ENCODE measurements at places on chromosomes 2 and 18. TPM values are rescaled to one million over a fixed set of nuclear protein-coding genes. Genes with fewer than 3 reads are reported as not detected.

ANKRD62 gene
- total RNA-seq: 14.2 TPM

DNA sequence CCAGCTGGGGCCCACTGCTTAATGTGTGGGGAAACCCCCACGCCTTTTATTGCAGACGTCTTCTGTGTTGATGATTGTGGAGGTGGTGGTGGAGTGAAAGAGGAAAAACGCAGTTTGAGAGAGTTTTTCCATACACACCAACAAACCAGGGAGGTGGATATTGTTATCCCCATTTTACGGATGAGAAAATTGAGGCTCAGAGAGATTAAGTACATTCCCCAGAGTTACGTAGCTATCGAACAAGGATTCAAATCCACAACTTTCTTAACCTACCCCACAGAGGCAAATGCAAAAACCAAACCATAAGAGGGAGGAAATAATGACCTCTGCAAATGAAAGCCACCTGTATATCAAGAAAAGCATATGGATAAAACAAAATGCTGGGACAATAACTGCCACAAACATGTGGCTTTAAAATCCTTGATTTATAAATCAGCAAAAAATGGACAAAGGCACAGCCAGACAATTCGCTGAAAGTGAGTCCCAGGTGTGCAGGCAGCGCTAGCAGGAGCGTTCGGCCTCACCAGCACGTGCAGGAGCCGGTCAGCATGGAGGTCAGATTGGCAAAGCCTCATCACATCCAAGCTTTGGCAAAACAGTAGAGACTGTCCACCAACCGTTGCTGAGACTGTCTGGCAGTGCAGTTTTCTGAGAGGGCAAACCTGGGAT, 12.6 kb upstream of the RAB17 start:
- DNase-seq: no peak

MTA3 gene
- total RNA-seq: 31.1 TPM

- no peak for DNase-seq
These were observed 12.3 kb upstream of the KCNJ3 start for GRCh38 chr2:154686162-154686561.

DNA sequence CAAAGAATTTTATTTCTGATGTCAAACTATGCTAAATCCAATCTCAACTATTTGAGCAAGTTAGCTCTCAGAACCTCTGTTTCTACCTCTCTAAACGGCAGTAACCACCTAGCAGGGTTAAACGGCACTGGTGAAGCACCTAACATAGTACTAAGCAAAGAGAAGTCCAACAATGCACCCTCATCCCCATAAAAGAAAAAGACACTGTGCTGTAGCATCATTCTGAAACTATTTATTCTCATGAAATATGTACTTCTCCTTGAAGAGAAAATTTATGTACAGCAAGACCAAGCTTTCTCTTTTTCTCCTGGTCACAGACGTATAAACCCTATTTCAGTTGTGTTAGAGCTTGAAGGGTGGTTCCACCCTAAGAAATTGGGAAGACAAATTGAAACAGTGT, 4.8 kb downstream of the MEX3C start:
- DNase-seq: no peak

GRCh38 chr2:27839022-27839618, 51.1 kb downstream of the RBKS start:
- no peak for DNase-seq

DNA sequence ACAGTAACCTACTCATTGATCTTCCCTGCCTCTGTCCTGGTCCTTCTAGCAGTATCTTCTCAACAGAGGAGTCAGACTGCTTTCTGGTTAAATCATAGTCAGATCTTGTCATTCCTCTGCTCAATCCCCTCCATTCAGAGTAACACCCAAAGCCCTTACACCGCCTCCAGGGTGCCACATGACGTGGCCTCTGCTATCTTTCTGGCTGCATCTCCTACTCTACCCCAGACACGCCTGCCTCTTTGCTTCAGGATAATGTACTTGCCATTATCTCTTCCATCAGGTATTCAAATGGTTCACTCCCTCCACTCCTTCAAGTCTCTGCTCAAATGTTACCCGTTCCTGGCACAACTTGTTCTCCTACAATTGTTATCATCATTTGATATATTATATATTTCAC, 36.3 kb upstream of the ACVR2A start:
- no peak for DNase-seq

- DNase-seq: no peak
These were observed 127.3 kb downstream of the UPP2 start for GRCh38 chr2:158228943-158229508.

- no peak for DNase-seq
These were observed 137.7 kb downstream of the PXDN start for GRCh38 chr2:1606421-1607235.

- peak; percentile 16 for DNase-seq
These were observed 756 bp downstream of the ABI2 start for GRCh38 chr2:203328760-203329540.

GRCh38 chr2:9844036-9844483, 786 bp downstream of the TAF1B start:
- no peak for DNase-seq

DNA sequence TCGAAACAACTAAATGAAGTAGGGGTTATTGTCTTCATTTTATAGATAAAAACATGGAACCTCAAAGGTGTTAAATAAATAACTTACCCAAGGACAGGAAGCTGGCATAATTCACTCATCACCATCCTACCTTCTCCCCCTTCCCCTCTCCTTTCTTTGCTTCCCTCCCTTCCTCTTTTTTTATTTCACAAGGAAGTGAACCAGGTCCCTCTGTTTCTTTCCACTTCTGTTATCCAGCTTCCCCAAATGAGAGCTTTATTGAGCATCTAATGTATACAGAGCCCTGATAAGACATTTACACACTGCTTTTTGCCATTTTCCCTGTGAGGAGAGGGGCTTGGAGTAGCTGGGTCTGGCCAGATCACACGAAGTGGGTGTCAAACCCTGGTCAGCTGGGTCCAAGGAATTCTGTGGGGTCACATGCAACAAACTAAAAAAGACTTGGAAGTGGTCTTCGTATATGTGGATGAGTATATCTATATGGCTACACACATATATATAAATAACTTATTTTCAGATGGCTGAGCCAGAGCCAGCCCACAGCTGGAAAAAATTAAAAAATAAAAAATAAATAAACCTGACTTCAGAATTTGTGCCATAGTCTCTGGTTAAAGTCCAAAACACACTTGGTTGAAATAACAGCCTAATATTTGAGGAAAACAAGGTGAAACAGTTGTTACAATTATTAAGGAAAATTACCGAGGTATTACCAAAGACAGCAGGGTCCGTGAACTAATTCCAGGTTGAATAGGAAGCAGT, 49.3 kb upstream of the FOSL2 start:
- DNase-seq: no peak

- no peak for DNase-seq
These were observed 136.4 kb downstream of the GLI2 start for GRCh38 chr2:120871881-120872620.

GRCh38 chr18:23020555-23021294, 87.6 kb downstream of the RBBP8 start:
- no peak for DNase-seq

GRCh38 chr18:48565105-48565504, 26.3 kb downstream of the CTIF start:
- DNase-seq: no peak

DNA sequence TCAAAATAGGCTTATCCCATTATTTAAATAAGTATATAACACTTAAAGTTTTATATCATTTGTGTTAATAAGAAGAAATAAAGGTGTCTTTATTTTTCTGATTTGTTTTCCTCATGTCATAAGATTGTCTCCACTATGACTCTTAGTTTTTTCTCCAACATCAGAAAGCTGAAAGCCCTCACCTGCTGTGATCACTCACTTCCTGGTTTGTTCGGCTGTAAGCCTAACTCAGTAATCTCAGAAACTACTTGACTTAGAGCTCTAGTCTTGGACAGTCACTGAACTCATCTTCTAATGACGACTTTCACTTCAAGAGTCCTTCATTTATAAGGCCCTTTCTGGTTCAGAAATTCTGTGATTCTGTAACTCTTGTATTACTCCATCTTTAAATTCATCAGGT, 311.0 kb downstream of the ZEB2 start:
- DNase-seq: no peak

- DNase-seq: no peak
These were observed 372.4 kb downstream of the OSR1 start for GRCh38 chr2:18986046-18986445.

DNA sequence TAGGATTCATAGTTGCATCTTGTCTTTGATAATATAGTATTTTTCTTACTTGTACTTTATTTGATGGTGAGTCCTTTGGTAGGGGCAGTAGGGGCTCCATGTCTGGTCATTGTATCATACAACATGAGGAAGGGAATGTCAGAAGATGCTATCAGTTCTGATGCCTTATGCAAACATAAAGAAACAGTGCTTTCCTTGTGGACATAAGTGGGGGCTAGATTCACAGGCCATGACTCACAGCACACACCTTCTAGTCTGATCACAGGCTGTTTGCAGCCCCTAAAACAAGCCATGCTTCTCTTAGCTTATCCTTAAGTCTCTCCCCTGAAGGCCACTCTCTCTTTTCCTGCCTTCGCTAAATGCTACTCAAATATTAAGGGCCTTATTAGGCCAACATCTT, 10.7 kb upstream of the SLC14A1 start:
- DNase-seq: no peak

HOXD13 gene
- not detected for total RNA-seq

COBLL1 gene
- total RNA-seq: 104 TPM

DNA sequence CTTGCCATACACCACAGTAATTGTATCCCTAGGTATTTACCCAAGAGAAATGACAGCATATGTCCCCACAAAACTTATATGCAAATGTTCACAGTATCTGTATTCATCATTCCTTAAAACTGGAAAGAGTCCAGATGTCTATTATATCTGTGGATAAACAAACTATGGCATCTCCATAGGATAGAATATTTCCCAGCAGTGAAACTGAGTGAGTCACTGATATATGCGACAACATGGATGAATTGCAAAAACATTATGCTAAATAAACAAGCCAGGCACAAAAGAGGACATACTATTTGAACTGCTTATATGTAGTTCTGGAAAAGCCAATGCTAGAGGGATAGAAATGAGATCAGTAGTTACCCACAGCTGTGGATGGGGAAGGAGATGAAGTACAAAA, 359.4 kb upstream of the DSEL start:
- no peak for DNase-seq

UGT1A5 gene
- not detected for total RNA-seq

GRCh38 chr2:71735676-71736075, 282.3 kb downstream of the DYSF start:
- no peak for DNase-seq

DNA sequence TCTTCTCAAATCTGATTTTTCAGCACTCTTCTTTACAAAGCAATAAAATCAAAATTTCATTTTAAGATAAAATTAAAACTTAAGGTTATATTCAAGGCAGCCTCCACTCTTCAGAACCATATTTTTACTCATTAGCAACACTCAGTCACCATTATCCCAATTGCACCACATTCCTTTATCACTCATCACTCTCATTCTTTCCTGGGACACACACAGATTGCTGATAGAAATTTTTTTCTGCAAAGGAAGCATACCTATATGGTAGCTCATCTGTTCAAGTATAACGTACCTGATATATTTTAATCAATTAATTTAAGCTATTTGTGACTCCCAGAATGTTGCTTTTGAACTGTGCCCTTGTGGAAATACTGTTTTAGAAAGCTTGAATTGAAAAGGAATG, 1559.3 kb upstream of the ZEB2 start:
- DNase-seq: no peak

GRCh38 chr2:111226876-111227700, 106.4 kb downstream of the BCL2L11 start:
- DNase-seq: no peak

- DNase-seq: no peak
These were observed 1.0 kb downstream of the TEX51 start for GRCh38 chr2:126899616-126900185.

LRRTM1 gene
- total RNA-seq: not detected

GPC1 gene
- 23.3 TPM for total RNA-seq

MYL1 gene
- total RNA-seq: not detected

DNA sequence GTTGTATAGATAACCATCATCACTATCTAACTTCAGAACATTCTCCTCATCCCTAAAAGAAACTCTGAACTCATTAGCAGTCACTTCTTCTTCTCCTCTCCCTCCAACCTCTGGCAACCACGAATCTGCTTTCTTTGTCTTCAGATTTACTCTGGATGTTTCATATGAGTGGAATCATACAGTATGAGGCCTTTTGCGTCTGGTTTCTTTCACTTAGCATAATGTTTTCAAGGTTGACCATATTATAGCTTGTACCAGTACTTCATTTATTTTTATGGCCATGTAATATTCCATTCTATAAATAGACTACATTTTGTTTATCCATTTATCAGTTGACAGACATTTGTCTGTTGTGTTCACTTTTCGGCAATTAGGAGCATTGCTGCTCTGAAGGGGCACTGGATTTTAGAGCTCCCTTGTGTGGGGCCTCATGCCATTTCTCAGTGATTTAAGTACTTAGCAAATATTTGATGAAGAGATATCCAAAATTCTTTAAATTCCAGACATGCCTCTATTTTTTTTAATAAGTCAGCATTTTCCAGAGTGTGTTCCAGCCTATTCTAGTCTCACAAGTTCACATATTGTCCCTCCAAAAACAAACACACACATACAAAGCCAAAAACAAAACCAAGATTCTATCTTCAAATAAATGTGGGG, 22.5 kb upstream of the MAP3K20 start:
- DNase-seq: no peak

DNA sequence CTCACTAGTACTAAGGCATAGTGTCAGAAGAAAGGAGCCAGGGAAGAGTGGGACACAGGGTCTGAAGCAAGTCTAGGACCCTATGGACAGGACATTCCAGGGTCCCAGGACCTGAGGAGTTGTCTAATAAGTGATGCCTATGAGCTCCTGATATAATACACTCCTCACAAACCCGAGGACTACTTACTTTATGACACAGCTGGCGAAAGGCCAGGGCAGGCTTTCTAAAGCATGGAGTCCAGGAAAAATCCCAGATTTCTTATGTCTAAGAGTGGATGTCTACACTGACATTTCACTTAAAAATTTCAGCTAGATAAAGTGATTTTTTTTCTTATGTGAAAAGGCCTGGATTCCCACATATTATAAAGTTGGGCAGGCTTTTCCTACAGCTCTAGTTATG, 502.2 kb upstream of the SETBP1 start:
- no peak for DNase-seq

TLX2 gene
- total RNA-seq: not detected

- no peak for DNase-seq
These were observed 252.8 kb downstream of the MTX2 start for GRCh38 chr2:176521878-176522670.

DNA sequence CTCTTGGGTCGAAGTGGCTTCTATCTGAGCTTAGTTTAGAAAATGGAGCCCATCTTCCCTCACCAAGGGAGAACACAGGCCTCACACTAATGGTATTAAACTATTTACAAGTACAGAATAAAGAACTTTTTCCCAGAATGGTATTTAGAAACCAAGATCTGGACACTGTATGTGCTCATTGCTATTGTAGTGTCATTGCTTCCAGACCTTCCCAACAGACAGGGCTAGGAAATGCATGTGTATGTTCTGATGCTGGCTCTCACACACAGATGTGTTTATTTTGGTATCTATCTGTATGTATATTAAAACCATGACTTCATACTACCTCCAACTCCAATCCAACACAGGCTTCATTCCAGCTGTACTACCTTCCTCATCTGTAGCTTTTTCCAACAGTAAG, 8.0 kb downstream of the COX5B start:
- no peak for DNase-seq

GRCh38 chr2:86593266-86593665, 30.0 kb upstream of the CHMP3 start:
- no peak for DNase-seq

GRCh38 chr2:120226316-120226715, 3.1 kb upstream of the TMEM185B start:
- no peak for DNase-seq

- DNase-seq: no peak
These were observed 550.7 kb downstream of the RIT2 start for GRCh38 chr18:42564761-42565160.

DTNB gene
- total RNA-seq: 17.8 TPM

SETBP1 gene
- 23.6 TPM for total RNA-seq

Data from body of pancreas (tissue), 4 donors.